Motor neuron (in vitro differentiated cells): ENCODE measurements at places on chromosomes 6 and 20. TPM values are rescaled to one million over a fixed set of nuclear protein-coding genes. Genes with fewer than 3 reads are reported as not detected.

The FAM50B gene
- total RNA-seq: 2.3 and 2.4 TPM in 2 replicates

- ATAC-seq: no peak
Observed at GRCh38 chr6:40917603-40918002, 121.4 kb downstream of the UNC5CL start.

GRCh38 chr20:17601957-17602356, 32.1 kb downstream of the DSTN start:
- ATAC-seq: no peak

- ATAC-seq: peak; percentile 28
Observed at GRCh38 chr20:37902504-37903313, at the start of gene VSTM2L. TSS of gene VSTM2L (plus strand) at chr20:37903127. CDS start at chr20:37903351, 224 bp downstream.

DNA sequence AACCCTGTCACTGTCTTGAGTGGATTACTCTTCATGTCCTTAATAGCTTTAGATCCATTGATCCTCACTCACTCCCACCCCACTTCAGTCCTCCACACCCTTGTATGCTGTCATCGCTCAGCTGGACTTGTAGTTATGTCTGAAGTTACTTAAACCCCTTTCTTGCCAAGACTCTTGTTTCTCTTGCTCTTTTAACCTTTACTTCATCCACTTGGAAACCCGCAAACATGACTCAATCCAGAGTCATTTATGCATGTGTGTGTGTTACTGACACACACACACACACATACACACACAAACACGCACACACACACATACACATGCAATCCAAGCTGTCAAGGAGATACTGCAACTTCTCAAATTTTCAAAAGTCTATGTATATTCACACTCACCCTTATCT, 341.8 kb downstream of the SYNE1 start:
- peak; percentile 35 for ATAC-seq

The GSTA2 gene
- not detected in 2 replicates for total RNA-seq

DNA sequence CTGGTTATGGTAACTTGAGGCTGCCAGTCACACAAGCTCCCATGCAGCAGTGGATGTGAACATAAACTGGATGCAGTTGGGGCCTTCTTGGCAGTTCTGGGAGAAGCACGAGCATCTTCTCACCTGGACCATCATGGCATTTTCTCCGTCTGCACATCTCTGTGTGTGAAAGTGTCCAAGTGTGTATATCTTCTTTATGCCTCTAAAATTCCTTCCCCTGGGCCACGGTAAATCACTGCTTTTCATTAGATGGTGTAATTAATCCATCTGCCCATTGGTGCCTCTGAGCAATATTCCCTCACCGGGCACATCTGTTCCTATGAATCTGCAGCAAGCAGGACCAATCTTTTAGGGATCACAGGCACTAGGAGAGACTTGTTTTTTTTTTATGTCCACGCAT, 138.0 kb downstream of the MAP3K7 start:
- no peak for ATAC-seq

DNA sequence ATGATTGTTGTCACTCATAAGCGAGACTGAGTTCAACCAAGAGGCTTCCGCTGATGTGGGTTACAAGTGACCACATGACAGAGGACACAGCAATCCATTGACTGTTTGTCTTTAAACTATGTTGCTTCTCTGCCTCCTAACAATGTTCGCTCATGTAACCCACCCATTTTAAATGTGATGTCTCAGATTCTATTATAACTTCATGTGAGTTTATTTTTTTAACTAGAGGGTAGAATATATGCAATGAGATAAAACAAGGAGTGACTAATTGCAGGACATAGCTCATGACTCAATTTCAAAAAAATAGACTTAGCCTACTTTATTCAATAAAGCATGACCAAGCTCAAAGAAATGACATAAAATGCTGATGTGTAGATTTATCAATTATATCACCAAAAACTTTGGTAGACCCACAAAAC, 119.2 kb upstream of the SASH1 start:
- ATAC-seq: no peak
